Activated CD4-positive, alpha-beta T cell treated with anti-CD3 and anti-CD28 coated beads, Interleukin-10, Interleukin-2, amounts not matched to agents 100 ng/mL and 50 ng/mL, durations not matched to agents 16 hours and 8 hours (primary cell): ENCODE measurements at places on chromosomes 1 and 21.

DNA sequence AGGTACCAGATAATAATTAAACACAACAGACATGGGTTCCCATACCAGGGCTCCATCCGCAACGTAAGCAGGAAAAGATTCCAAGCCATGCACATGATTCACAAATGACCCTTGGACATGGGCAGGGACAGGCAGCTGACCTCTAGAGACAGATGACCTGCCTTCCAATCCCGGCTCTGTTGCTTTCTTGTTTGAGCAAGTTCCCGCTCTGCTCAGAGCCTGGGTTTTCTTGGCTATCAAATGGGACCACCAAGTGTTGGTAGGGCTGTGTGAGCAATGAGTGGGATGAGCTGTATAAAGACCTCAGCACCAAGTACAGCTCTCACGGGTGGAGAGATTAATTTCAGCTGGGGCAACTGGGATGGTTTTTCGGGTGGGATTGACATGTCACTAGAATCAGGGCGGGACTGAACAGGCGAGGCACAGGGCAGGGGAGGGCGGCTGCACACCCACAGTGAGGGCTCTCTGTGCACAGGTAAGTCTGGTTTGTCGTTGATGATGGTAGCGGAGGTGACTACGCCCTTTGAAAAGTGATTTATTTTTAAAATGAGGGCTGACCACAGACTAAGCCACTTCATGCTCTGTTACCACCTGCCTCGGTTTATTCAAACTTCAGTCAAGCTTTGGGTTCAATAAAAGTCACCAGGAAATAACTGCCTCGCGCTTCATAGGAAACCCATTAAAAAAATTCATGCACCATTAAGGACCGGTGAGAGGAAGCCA lies 57.5 kb upstream of the IFFO2 start:
- DNase-seq, result no peak

- no peak for DNase-seq
These were observed 58.3 kb upstream of the IFFO2 start for GRCh38 chr1:19014765-19015164.

- DNase-seq, result no peak
These were observed 123.3 kb downstream of the CNIH3 start for GRCh38 chr1:224739303-224739996.

- DNase-seq, result no peak
These were observed 45.5 kb downstream of the DHRS3 start for GRCh38 chr1:12572522-12572921.

GRCh38 chr1:187549540-187549939 lies 720.8 kb downstream of the PLA2G4A start:
- DNase-seq, result no peak

DNA sequence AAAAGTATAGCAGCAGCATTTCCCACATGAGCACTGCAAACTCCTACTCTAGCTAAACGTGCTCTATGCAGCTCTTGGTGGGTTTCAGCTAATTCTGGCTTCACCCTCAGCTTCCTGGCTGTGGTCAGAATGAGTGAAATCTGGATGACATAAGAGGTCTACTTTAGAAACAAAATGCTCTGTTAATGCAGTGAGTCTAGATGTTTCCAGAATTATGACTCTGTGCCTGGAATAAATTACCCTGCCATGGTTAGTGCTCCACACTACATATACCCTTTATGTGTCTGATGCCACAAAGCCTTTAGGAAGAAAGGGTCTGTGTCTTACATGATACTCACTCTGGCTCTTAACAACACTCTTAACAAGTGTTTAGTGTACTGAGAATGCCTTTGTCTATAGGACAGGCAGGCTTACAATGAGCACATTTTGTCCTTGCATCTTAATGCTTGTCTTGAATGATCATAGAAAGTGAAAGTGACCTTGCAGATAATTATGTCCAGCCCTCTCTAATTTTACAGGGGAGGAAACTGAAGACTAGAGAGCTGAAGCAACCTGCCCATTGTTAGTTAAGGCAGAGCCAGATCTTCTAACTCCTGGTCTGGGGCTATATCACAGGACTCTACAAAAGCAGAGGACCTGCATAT lies 9.2 kb downstream of the S100A10 start:
- DNase-seq, result peak; percentile 92

DNA sequence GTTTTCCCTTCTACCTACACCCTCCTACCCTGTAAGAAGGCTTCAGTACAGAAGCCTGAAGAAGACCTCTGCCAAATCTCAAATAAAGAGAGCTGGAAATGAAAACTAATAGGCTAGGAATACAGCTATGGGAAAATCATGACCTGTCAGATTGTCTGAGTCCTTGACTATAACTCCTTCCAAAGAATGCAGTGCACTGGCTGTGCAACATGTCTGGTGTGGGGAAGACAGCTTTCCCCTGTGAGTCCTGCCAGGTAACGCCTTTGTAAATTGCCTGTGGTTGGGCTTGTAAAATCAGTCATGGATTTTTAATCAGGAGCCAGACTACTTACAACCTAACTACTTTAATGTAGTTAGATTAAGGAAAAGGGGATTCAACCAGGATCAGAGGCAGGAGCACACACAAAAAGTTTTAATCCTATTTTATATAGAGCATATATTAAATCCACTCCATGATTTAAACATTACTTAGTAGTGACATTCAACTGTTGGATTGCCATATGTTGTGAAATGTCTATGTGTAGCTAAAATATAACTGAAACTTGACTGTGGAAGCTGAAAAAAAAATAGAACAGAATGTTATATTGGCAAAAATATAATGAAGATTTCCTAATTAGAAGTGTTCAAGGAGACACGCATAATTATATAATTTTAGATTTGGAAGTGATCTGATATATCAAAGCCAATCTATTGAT lies 1667.8 kb downstream of the KCNT2 start:
- DNase-seq, result no peak

DNA sequence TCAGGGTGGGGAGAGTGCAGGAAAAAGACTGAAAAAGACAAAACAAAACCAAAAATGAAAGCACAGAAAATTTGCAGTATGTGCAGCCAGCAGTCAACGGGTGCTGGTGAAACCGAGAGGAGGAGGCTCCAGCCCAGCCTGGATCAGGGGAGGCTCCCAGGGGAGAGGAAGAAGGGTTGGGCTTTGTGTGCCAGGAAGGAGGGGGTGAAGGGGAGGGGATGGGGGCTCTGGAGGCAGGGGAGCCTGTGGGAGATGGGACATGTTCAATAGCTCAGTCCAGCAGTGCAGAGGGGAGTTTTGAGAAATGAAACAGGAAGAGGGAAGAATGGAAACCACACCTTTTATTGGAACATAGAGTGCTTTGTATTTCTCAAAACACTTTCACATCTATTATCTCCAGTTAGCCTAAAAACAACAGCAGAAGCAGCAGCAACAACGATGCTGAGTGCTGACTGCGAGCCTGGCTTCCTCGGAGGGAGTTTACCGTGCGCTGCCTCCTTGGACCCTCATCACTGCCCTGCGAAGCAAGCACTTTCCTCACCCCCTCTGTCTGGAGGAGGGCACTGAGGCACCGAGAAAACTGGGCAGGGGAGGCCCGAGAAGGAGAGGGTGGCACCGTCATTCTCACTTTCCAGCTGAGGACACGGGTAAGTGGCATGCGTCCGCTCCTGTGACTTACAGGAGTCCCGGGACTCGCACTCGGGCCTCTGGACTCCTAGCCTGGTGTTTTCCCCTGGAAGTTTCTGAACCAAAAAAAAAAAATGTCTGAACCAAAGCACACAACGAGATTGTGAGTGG lies 62.9 kb downstream of the MDM4 start:
- peak; percentile 65 for DNase-seq

GRCh38 chr1:156146020-156146768 lies 7.2 kb upstream of the SEMA4A start:
- DNase-seq, result peak; percentile 87

- DNase-seq, result no peak
These were observed 90.2 kb upstream of the C1orf21 start for GRCh38 chr1:184296466-184297243.

DNA sequence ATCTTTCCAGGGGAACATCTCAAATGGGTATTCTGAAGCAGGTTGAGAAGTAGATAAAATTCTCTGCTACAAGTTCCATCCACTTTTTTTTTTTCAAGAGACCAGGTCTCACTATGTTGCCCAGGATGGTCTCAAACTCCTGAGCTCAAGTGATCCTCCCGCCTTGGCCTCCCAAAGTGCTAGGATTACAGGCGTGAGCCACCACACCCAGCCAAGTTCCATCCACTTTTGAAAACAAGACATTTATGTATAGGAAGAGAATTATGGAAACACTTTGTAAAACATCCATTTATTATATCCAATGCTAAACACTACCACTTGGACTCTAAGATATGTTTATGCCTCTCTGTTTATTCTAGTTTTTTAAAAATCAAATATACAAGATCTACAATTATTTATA lies 13.4 kb downstream of the HNRNPU start:
- DNase-seq, result no peak
